ENCODE measurements at places on chromosomes 5 and 9.

DNA sequence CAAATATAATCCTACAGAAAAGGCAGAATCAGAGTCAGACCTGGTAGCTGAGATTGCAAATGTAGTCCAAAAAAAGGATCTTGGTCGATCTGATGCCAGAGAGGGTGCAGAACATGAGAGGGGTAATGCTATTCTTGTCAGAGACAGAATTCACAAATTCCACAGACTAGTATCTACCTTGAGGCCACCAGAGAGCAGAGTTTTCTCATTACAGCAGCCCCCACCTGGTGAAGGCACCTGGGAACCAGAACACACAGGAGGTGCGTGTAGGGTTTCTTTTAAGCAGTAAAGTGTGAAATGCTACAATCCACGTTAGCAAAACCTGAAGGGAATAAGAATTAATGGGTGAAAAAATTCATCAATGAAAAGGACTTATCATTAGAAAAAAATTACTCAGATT, 145.8 kb downstream of the GIN1 start:
- no peak for DNase-seq

- no peak for DNase-seq
Measured at GRCh38 chr5:154576429-154576806, 98.4 kb upstream of the HAND1 start.

DNA sequence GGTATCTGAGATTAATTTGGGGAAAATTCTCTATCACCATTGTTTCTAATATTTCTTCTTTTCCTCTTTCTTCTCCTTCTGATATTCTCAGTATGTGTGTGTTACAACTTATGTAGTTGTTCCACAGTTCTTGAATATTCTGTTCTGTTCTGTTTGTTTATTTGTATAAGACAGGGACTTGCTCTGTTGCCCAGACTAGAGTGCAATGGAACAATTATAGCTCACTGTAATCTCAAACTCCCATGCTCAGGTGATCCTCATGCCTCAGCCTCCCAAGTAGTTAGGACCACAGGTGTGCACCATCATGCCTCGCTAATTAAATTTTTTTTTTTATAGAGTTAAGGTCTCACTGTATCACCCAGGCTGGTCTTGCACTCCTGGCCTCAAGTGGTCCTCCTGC, 145.8 kb upstream of the TUT7 start:
- no peak for DNase-seq

DNA sequence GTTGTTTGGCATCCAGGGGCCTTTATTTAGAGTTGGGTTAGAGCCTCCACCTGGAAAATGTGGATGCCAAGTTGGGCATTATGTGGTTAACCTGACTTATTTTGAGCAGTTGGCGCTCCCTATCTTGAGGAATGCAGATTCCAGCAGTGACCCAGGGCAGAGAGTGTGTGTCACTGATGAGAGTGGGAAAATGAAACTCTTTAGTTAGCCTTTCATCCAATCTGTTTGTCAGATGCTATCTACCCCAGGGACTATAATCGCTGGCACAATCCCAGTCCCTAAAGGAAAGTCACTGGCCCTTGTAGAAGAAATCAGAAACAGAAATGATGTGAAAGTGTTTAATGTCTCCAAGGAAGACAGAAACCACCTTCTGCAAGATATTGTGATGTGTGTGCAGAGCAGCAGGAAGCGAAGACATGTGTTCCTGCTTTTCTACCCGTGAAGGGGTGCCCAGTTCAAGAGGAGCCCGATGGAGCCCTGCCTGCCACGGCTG, 10.2 kb upstream of the STING1 start:
- DNase-seq, result peak; percentile 27

DNA sequence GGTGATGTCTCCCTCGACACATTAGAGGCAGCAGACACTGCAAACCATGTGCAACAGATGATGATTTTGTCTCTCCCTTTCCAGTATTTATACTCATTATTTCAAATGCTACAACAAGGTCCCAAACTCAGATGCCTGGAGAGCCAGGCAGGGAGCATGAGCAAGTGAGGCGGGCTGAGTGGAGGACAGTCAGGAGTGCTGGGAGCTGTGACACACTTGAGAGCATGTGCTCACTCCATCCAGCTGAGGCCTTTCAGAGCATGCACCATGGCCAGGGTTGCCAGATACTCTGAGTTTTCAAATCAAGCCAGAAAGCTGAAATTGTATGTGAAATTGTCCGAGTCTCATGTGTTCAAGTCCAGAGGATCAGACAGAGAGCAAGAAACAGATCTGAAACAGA, 55.8 kb upstream of the SLC2A8 start:
- DNase-seq, result no peak

GRCh38 chr5:65127161-65127901, 354.4 kb downstream of the ADAMTS6 start:
- DNase-seq, result no peak

DNA sequence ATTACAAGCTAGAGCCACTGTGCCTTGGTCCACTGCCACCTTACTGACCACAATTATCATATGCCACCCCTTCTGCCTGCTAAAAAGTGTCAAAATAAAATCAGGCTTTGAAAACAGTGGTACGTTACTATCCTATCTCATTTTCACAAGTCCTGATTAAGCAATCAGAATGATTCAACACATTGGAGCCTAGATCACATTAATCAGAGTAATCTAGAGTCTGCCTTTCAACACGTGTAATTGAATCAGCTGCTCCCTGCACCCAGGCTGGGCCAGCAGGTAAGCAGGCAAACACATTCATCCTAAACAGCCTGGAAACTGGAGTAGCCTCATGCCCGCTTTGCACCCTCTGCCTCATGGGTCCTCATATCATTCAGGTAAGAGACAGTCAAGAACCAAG, 186.2 kb downstream of the DCP2 start:
- DNase-seq, result no peak

GRCh38 chr9:125549039-125549438, 158.0 kb downstream of the MAPKAP1 start:
- no peak for DNase-seq

DNA sequence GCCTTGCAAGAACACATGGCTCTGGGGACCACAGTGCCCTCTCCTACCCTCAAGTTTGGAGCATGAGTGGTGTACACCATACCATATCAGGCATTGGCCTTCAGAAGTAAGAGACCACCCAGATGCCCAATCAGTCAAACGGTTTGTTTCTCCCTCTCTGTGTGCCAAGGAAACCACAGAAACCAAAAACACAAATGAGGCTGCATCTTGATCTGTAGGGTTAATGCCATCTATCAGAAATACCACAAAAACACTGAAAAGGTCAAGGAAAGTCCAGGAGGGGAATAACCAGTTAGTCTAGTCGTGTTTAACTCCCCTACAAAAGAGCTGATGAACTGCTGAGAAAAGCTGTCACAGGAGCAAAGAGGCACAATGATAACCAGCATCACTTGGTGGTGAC, 78.4 kb downstream of the INSYN2B start:
- DNase-seq, result no peak

DNA sequence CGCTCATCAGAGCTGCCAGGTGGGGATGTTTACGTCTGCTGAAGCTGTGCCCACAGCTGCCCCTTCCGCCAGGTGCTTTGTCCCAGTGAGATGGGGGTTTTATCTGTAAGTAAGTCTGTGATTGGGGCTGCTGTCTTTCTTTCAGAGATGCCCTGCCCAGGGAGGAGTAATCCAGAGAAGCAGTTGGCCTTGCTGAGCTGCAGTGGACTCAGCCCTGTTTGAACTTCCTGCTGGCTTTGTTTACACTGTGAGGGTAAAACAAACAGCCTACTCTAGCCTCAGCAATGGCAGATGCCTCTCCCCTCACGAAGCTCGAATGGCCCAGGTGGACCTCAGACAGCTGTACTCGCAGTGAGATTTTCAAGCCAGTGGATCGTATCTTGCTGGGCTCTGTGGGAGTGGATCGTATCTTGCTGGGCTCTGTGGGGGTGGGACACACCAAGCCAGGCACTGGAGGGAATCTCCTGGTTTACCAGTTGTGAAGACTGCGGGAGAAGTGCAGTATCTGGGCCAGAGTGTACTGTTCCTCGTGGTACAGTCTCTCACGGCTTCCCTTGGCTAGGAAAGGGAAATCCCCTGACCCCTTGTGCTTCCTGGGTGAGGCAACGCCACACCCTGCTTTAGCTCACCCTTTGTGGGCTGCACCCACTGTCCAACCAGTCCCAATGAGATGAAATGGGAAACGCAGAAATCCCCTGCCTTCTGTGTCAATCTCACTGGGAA, 530.1 kb upstream of the DMAC1 start:
- DNase-seq, result no peak

DNA sequence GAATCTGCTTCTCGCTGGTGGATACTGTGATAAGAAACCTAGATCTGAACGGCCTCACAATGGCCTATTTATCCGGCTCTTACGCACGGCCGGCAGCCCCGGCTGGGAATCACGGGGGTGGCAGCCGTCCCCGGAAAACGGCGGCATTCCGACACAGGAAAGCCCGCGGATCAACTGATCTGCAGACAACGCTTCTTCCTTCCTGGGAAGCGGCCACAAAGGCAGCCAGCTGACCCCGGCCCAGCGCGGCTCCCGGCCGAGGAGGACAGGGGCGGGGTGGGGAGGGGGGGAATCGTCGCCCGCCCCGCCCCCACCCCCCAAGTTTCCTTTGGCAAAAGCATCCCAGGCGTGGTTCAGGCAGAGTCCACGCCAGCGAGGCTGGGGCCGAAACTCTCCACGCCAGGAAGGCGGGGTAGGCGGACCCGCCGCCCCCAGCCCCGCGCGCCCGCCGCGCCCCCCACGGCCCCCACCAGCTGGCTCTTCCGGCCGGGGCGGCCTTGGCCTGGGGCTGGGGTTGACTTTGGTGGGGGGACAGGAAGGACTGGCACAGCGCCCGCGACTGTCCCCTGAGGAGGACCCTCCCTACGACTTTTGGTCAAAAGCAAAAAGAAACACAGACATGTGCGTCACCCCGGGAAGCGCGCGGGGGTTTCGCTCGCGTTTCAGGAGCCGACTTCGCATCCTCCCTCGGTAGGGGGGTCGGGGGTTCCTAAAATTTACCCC, 247.7 kb upstream of the ANKRD55 start:
- DNase-seq, result peak; percentile 53

- DNase-seq, result peak; percentile 7
Measured at GRCh38 chr5:37208883-37209797, 40.0 kb downstream of the CPLANE1 start.
